ENCODE measurements at places on chromosomes 6 and 20.

- no peak for DNase-seq
Observed at GRCh38 chr6:95841560-95841959, 174.2 kb upstream of the FUT9 start.

- no peak for DNase-seq
Observed at GRCh38 chr6:136989571-136990241, 55.1 kb downstream of the IL20RA start.

DNA sequence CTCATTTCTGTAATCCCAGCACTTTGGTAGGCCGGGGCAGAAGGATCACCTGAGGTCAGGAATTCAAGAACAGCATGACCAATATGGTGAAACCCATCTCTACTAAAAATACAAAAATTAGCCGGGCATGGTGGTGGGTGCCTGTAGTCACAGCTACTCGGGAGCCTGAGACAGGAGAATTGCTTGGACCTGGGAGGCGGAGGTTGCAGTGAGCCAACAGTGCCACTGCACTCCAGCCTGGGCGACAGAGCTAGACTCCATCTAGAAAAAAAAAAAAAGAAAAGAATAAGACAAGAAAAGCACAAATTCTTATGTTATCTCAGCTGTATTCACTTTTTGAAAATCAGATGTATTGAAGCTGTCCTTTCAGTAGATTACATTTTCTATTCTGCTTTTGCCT, 289.4 kb downstream of the GRIK2 start:
- DNase-seq = no peak

DNA sequence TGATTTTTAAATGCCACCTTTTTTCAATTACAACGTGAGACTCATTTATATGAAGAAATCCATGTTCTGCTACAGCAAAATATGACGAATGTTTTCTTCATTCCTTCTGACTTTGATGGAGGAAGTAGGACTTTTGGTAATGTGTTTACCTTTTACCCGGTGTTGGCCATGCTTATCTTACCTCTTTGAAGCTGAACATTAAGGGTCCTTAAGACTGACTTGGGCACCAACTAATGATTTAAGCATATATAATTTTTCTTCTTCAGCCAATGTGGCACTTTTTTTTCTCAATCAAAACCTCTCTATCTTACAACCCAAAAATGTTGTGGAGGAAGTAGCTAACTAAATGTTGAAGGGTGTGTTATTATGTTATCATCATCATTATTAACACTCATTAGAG, 337.5 kb downstream of the EPHA7 start:
- no peak for DNase-seq

GRCh38 chr6:98487612-98488011, 346.8 kb upstream of the POU3F2 start:
- DNase-seq = no peak

- DNase-seq = no peak
Observed at GRCh38 chr6:14920276-14920675, 325.6 kb upstream of the JARID2 start.
